ENCODE measurements at places on chromosomes 3 and 15.

GRCh38 chr3:7875925-7876324 is 625.7 kb upstream of the LMCD1 start:
- no peak for DNase-seq

GRCh38 chr15:56886363-56886931 is 32.0 kb upstream of the TCF12 start:
- DNase-seq = no peak

DNA sequence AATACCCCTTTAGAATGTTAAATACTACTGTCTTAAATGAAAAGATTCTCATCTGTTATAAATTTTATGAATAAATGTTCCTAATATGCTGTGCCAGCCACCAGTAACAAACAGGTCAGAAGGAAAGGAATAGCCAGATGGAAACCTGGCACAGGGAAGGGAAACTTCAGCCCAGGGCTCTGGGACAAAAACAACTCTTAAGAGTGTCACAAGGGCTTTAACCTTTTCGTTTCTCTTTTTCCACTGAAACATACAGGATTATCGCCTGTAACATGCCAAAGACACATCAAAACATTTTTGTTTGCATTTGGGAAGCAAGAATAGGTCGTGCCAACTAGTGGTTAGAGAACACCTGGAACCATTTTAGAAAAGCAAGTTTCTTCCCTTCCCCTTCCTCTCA is 109.0 kb upstream of the NEDD4 start:
- DNase-seq = no peak

GRCh38 chr15:75454471-75455378 is 3.2 kb upstream of the SIN3A start:
- DNase-seq = peak; percentile 57

GRCh38 chr15:93860701-93861100 is 370.7 kb upstream of the MCTP2 start:
- DNase-seq = no peak

GRCh38 chr15:25730918-25731317 is 132.2 kb downstream of the ATP10A start:
- DNase-seq = no peak

DNA sequence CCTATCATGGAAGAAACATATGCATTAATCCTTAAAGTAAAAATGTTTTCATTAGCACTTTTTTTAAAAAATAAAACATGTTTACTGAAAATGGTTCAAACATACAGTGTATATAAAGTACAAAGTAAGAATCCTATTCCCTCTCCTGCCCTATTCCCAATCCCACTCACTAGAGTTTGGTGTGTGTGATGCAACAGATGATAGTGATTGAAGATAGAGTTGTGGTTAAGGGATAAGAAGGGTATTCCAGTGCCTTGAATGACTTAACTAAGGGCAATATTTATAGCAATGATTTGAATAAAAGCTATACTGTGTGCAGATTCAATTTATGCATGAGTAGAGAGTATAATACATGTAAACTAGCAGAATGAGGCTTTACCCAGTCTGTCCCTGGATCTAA is 18.1 kb downstream of the ZNF280D start:
- no peak for DNase-seq

- DNase-seq = peak; percentile 16
Measured at GRCh38 chr3:129609591-129610182, 3.2 kb upstream of the PLXND1 start.
